ENCODE measurements at places on chromosomes 7 and 10.

DNA sequence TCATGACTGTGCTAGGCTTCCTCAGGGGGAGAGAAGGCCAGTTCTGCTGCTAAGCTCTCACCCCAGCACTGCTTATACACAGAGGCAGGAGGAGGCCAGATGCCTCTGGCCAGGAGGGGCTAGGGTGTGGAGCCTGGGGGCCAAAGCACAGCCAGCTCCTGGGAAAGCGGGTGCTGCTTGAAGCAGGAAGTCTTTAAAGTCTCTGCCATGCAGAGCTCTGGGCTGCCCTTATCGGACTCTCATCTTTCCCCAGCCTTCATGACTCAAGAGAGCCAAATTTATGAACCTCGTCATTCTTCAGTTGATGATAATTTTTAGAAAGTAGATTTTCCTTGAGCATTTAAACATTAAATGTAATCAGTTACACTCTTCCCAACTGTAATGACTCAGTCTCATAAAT lies 11.2 kb upstream of the TSPAN14 start:
- no peak for DNase-seq

DNA sequence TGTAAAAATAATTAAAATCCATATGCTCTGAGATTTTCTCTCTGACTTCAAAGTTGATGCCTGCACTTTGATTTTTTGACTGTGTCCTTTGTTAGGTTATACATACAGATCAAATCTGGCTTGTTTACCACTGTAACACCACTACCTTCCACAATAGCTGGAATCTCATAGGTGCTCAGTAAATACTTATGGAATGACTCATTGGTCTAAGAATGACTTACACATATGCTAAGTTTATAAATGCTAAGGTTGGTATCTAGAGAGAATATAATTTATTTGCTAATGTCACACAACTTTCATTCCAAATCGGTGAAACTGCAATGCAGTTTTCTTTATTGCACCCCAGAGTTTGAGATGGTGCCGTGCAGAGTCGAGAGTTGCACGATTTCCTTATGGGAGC lies 578.5 kb downstream of the SH2D4B start:
- no peak for DNase-seq

GRCh38 chr10:129416956-129417765 lies 49.9 kb upstream of the MGMT start:
- DNase-seq: no peak

GRCh38 chr10:93435621-93436397 lies 46.3 kb downstream of the MYOF start:
- DNase-seq: no peak

- DNase-seq: no peak
Measured at GRCh38 chr10:1492641-1493040, 244.7 kb downstream of the ADARB2 start.
